ENCODE measurements at places on chromosomes 7 and 10. TPM values are rescaled to one million over a fixed set of nuclear protein-coding genes. Genes with fewer than 3 reads are reported as not detected.

- DNase-seq: no peak
Measured at GRCh38 chr7:107622429-107622828, 38.2 kb upstream of the SLC26A4 start.

DNA sequence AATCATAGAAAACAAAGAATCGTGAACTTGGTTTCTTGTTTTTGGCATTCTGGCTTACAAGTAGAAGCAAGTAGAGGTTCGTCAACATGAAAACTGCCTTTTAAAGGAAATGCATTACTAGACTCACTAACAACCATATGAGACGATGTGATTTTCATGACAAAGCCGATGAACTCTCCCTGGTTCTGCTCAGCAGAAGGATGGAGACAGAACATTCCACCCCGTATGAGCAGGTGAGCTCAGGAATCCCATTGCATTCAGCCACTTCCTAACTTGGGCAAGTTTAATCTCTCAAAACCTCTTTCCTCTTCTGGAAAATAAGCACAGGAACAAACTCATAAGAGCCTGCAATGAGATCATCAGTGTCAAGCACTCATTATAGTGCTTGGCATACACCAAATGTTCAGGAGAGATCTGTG is 57.4 kb upstream of the SVIL start:
- no peak for DNase-seq

GRCh38 chr7:82393076-82393839 is 50.3 kb downstream of the CACNA2D1 start:
- DNase-seq: no peak

- DNase-seq: no peak
Measured at GRCh38 chr10:94626476-94626875, 57.1 kb upstream of the CYP2C18 start.

GRCh38 chr7:151756076-151756731 is 120.7 kb downstream of the PRKAG2 start:
- no peak for DNase-seq

DNA sequence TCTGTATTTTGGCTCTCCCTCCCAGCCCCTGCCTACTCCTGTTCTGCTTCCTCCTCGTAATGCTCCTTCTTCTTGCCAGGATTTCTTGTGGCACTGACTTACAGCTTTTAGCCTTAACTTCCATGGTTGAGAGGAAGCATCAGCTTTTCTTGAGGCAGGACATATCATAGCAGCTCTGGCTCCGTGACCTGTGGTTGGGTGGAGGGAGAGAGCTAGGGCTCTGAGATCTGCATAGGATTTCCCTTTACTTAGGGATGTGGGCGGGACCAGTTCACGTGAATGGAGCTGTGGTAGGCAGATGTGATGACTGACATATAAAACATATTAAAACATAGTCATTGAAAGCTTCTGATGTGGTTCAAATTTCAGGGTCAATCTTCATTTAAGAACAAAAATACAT is 10.6 kb upstream of the RAB11FIP2 start:
- no peak for DNase-seq

MYPN gene
- 92.0 TPM for total RNA-seq

- no peak for DNase-seq
Measured at GRCh38 chr7:93544691-93545090, 29.8 kb downstream of the CALCR start.

Measured in Right ventricle myocardium superior (tissue), 1 donor.